Bronchial epithelial cell (primary cell): ENCODE measurements at places on chromosomes 12 and 14. TPM values are rescaled to one million over a fixed set of nuclear protein-coding genes. Genes with fewer than 3 reads are reported as not detected.
A peak's percentile ranks its signal among the peaks of the same experiment; 100 is the strongest.

Gene RTL1
- not detected in 2 replicates for total RNA-seq

GRCh38 chr12:46209170-46209569, 59.7 kb downstream of the SLC38A1 start:
- no peak for DNase-seq

Gene SLC35F4
- not detected in 2 replicates for total RNA-seq

DNA sequence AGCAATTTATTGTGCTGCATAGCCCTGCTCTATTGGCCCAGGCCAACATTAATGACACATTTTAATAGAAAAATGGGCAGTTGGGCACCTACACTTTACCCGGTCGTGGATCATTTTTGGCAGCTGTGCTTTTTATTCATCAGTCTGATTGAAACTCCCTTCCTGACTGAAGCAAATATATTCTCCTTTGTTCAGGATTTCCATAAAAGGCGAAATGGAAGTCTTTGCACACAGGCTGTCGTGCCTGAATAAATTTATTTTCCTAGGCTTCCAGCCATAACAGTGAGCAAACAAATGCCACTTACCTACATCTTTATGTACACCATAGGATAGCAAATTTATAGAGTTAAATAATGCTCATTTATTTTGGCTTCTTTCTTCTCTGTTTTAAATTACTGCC, 480.7 kb upstream of the DCN start:
- no peak for DNase-seq

DNA sequence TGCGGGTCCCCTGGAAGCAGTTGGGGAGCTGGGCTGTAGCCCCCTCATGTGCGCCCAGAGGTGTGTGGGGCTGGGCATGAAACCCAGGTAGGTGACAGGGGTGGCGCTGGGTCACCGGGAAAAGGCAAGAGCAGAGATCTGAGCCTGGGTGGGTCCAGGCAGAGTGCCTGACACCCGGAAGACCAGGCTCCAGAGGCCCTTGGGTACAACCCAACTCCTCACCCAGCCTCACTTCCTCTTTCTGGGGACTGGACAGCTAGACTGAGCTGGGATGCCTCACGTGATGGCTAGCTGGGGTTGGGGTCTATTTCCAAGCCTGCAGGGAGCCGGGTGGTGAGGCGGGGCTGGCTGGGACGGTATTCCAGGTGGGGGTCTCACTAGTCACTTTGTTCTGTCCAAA, 16.3 kb upstream of the CYP46A1 start:
- no peak for DNase-seq

Gene MUCL1
- total RNA-seq: not detected in 2 replicates

GRCh38 chr12:111188436-111188835, 180.5 kb downstream of the PHETA1 start:
- DNase-seq: no peak

DNA sequence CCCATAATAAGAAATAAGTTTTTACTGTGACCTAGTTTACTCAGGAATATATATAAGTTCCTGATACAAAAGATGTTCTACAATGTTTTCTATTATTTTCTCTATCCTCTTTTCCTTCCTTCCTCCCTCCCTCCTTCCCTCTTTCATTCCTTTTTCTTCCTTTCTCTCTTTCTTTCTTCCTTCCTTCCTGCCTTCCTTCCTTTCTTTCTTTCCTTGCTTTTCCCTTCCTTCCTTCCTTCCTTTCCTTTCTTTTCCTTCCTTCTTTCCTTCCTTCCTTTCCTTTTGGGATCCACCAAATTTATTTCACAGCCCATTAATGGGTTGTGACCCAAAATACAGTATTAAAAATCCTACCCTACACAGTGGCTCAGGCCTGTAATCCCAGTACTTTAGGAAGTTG, 3.9 kb upstream of the VDR start:
- no peak for DNase-seq

Gene TAS2R43
- 0.79 and 1.3 TPM in 2 replicates for total RNA-seq

DNA sequence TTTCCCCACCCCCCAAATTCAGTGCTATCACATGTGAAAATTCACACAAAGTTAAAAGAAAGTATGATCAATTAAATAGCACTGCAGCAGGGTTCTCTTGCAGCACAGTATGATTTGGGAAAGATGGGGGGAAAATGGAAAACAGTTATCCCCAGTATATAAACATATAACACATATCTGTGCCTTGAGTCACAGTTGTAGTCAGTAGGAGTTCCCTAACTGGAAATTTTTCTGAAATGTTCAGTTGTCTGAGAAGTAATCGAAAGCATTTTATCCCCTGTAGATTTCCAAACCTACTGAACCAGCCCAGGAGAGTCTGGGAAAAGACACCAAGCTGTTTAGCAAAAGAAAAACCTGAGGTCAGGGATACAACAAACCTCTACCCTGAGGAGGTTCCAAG, 47.0 kb downstream of the C12orf50 start:
- DNase-seq: no peak

Gene DPY19L2
- under 0.01 and 0.13 TPM in 2 replicates for total RNA-seq

DNA sequence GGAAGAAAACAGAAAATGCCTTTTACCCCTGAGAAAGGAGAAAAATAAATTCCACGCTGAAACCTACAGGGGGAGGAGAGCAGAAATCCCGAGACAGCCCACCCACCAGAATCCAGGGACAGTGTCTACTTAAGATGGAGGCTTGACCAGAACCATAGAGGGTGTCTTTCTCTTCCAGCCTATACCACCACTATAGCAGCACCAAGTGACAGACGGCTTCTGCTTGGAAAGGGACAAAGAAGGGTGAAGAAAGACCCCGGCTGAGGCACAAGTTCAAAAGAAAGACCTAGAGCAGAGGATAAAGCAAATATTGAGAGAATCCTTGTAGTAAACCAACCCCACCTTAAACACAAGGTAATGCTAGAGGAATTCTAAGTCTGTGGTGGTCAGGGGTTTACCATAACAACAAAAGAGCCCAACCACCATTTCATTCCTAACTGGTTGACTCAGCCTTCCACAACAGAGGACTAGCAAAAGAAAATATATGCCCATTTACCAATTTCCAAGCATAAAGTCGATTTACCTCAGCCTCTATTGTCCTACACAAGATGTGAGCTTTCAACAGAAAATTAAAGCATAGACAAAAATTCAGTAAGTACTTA, 105.3 kb upstream of the FOXG1 start:
- peak; percentile 93 for DNase-seq

GRCh38 chr12:117208206-117208605, 17.9 kb upstream of the FBXO21 start:
- DNase-seq: no peak

DNA sequence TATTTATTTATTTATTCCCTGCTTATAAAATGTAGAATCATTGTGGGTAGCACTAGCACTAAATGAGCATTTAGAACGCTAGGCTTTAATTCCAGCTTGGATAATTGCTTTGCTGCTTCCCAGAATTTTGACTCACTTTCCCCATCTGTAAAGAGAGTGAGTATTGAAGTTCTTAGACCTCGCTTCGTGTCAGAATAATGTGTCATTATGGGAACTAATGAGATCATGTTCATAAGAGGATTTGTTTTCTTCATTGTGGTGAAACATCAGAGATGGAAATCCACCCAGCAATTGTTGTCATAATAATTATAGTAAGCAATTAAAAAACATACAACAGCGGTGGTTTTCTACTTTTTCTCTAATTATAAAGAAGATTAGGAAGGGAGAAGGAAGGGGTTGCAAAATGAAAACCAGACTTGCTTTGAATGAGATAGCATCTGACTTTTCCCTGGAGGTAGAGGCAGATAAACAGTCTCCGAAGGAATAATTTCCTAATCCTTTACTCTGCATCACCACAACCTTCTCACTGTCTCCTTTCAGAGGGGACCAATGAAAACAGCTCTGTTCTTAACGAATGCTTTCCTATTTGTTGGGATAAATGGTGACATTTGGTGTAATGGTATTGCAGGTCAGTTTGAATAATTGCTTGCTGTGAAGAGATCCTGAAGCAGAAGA, 86.8 kb upstream of the ARHGAP5 start:
- DNase-seq: no peak

GRCh38 chr14:87041290-87042020, 951.5 kb downstream of the GALC start:
- DNase-seq: peak; percentile 33
